ENCODE measurements at places on chromosomes 12 and 14. TPM values are rescaled to one million over a fixed set of nuclear protein-coding genes. Genes with fewer than 3 reads are reported as not detected.

DNA sequence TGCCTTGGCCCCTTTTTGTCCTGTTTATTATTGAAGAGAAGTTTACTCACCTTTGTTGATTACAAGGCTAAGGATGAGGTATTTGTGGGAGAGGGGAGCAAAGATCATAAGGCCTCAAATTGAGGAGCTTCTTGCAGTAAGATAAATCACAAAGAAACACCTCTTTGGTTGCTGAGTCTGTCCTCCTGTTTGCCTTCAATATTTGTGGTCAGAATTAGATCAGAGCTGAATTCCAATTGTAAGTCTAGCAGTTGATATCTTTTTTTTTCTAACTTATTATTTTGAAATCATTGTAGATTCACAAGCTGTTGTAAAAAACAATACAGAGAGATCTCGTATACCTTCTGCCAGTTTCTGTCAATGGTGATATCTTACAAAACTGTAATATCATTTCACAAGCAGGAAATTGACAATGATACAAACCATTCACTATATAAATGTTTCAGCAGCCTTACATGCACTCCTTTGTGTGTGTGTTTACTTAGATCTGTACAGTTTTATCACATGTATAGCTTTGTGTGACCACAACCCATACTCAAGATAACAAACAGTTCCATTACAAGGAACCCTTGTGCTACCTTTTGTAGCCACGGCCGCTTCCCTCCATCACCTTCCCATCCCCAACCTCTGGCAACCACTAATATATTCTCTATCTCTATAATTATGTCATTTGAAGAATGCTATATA lies 97.4 kb downstream of the KICS2 start:
- peaks cover 15% of the 10 kb centered on the region for H3K36me3 ChIP-seq
- H3K27ac ChIP-seq: no peak overlapping the region
- no peaks in the 10 kb centered on the region for H3K4me1 ChIP-seq
- no peaks in the 10 kb centered on the region for H3K27me3 ChIP-seq

GRCh38 chr12:57517187-57517586 lies 3.1 kb downstream of the DDIT3 start:
- peaks cover 40% of the 10 kb centered on the region for H3K4me1 ChIP-seq
- no peaks in the 10 kb centered on the region for H3K27me3 ChIP-seq
- no peak for DNase-seq
- peak overlapping the region; percentile 97 for H3K27ac ChIP-seq

DNA sequence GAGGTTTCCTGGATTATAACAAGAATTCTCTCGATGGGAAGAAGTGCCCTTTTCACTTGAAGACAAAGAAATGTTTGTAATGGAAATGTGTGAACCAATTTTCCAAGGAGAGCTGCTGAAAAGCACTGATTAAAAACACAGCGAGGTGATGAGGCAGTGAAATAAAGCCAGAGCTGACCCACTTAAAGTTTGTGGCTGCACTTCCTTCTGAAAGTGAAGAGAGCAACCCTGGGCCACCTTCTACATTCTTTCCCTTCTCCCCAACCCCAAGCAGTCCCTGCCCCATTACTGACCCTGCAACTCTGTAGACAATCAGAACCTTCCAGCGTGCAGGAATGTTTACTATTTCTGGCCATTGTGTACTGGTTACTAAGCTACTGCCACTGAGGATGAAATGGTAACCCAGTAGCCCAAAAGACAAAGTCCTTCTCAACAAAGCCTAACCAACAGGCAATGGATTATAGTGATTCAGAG lies 173.9 kb downstream of the TTC7B start:
- DNase-seq: no peak
- no peaks in the 10 kb centered on the region for H3K36me3 ChIP-seq
- no peak overlapping the region for H3K27ac ChIP-seq
- H3K4me1 ChIP-seq: peaks cover 13% of the 10 kb centered on the region

DNA sequence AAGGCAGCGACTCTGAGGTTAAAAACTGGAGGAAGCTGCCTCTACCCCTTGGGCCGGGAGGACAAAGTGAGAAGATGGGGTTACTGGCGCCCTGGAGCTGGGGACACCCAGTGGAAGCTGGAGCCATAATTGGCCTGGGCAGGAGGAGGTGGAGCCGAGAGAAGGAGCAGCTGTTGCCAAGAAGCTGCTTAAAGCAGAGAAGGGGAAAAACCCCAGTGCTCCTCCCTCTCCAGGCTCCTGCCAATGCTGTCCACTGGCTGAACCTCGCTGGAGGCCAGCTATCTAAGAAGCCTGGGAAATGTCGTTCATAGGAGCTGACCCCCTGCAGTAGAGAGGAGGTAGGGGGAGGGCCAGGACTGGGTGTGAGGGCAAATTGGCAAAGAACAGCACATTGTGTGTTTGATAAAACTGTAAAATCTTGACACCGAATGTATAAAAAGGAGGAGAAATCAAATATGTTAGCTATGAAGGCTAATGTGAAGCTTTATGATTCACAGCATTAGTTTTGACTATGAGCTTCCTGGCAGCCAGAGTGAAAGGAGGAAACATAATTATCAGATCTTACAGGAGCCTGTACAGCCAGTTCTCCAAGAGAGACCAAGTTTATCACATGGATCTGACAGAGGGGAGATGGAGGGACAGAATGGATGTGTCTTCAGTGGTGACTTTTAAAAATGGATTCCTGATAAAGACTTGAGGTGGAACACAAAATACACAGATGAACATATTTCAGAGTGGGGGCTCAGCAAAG lies 9.5 kb downstream of the HHIPL1 start:
- H3K4me3 ChIP-seq: no peak overlapping the region
- H3K4me1 ChIP-seq: no peaks in the 10 kb centered on the region
- no peaks in the 10 kb centered on the region for H3K36me3 ChIP-seq
- peak; percentile 79 for DNase-seq

DNA sequence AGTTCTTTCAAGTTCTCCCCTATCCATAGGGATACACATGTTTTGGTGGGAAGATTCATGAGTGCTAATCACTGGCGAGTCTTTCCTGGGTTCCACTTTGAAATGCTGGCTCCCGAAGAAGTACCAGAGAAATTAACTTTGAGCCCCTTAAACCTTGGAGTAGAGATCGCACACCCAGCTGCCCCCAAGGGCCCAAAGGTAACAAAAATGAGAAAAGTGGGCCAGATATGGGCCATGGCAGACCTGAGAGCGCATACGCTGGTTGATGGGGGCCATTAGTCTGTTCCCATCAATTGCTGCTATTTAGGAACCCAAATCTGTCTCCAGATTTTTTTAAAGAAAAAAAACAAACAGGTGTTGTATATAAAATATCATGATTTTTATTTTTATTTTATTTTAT lies 2.1 kb downstream of the GSTZ1 start:
- H3K27ac ChIP-seq: no peak overlapping the region
- no peak overlapping the region for H3K4me3 ChIP-seq
- H3K4me1 ChIP-seq: peaks cover 11% of the 10 kb centered on the region
- no peak for DNase-seq
- H3K27me3 ChIP-seq: no peaks in the 10 kb centered on the region

DNA sequence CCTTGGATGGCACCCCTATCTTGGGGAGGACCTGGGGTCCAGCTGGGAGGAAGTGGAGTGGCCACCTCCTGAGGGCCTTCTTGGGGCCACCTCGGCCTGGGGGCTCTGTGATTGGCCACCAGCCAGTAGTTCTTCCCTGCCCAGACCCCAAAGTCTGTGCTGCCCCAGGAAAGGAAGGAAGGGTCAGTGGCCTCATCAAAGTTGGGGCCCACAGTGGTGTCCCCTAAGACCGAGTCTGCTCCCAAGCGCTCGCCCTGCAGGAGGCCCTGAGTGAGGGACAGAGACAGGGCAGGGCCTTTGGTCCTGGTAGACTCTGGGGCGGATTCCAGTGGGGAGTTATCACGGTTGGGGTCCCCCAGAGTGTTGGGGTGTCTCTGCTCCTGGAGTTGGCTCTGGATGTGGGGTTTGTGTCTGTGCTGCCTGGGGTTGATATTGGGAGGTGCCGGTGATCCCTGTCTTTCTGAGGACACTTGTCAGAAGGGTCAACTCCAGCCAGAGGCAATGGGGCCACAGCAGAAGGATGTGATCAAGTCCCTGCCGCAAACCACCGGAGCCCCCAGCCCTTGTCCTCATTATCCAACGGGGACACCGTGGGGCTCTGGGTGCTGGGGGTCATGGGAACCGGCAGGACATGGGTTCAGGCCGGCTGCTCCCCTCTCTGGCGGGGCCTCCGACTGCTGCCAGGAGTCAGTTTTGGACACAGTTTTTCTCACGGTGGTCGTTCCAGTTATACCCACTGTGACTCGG lies 364.3 kb downstream of the TMEM121 start:
- H3K4me3 ChIP-seq: no peak overlapping the region
- H3K27ac ChIP-seq: no peak overlapping the region
- no peaks in the 10 kb centered on the region for H3K27me3 ChIP-seq
- H3K4me1 ChIP-seq: no peaks in the 10 kb centered on the region

- H3K36me3 ChIP-seq: no peaks in the 10 kb centered on the region
- H3K4me1 ChIP-seq: no peaks in the 10 kb centered on the region
- no peaks in the 10 kb centered on the region for H3K27me3 ChIP-seq
- no peak overlapping the region for H3K4me3 ChIP-seq
- DNase-seq: no peak
These were observed 229.0 kb downstream of the SLC41A2 start for GRCh38 chr12:104729091-104729490.

DNA sequence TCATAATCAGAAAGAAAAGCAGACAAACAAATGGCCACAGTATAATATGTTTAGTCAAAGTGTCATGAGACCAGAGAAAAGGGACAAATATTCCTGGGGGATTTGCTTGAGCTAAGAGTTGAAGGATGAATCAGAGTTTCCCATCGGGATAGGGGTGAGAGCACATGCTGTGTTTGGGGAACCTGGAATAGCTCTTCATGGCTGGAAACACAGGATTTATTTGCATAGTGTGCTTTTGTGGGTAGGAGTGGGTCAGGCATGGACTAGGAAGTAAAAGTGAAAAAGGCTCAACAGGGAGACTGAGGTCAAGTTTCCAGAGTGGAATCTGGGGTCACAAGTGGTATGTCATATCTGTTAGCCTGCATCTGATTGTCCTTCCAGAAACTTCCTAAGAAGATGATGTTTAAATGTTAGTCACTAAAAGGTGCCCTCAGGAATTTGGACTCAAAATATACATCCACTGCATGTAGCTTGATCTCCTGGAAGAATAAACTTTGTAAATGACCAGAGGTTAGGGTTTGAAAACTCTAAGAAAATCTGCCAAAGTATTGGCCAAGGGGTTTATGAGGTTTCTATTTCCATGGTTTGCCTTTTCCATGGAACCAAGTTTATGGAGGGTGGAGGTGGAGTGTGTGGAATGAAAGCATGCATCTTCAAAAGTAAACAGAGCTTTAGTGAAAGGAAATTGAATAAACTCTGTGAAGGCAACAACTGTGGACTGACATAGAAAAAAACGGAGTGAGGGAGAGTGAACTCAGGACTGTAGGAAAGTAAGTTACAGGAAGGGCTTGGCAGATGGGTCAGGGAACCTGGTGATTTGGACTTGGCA lies 344.6 kb downstream of the C12orf75 start:
- no peak overlapping the region for H3K27ac ChIP-seq
- no peak for DNase-seq
- H3K4me3 ChIP-seq: no peak overlapping the region

DNA sequence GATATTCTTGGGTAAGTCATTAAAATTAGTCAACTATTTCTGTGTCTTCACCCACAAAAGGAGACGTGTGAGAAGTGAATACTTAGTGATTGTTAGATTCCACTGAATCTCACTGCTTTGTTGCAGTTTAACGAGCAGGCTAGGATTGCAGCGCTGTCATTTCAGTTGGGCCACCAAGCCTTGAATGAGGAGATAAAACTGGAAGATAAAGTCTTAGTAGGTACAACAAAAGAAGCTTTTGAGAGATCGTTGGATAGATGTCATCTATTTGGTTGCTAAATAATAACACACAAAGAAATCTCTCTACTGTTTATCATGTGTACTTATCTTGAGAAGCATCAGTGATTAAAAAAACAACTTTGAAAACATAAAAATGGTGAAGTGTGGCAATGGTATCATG lies 132.3 kb downstream of the RGS6 start:
- no peak overlapping the region for H3K27ac ChIP-seq
- no peaks in the 10 kb centered on the region for H3K4me1 ChIP-seq
- H3K27me3 ChIP-seq: no peaks in the 10 kb centered on the region
- DNase-seq: no peak
- H3K4me3 ChIP-seq: no peak overlapping the region

DNA sequence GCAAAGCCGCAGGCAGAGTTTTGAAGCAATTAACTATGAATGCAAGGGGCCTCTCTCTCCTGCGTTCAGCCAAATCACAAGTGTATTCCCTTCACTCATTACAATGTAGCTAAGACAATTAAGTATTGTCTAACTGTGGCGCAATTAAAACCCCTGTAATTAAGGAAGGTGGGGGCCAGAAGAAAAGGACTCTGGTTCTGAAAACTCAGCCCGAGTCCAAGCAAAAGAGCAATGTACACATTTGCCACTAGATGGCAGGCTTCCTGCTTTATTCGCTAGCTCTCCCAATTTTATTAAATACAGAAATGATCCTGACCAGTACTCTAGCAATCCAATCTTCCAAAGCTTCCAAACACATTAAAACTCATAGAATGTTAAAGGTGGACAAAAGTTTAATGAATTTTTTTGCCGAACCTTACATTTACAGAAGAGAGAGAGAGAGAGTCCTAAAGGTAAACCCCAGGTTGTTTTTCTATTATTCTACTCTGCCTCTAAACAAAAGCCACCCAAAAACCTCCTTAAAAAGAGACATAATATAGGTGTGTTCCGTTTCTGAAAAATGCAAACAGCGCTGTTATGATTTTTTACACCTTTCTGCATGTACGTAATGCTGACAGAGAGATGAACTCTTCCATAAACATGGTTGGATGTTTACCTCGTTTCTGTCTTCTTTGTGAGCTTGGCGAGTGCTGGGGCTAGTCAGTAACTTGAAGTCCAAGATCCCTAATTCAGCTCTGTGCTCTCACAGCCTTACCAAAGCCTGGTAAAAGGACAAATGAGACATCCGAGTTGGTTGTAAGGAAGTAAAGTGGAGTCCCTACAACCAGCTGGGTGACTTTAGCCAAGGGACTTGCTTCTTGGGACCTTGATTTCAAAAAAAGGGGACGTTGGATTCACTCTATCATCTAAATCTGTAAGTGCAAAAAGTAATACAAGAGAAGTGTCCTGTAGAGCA lies 50.9 kb upstream of the VASH1 start:
- no peaks in the 10 kb centered on the region for H3K27me3 ChIP-seq
- no peak for DNase-seq
- no peaks in the 10 kb centered on the region for H3K4me1 ChIP-seq

DNA sequence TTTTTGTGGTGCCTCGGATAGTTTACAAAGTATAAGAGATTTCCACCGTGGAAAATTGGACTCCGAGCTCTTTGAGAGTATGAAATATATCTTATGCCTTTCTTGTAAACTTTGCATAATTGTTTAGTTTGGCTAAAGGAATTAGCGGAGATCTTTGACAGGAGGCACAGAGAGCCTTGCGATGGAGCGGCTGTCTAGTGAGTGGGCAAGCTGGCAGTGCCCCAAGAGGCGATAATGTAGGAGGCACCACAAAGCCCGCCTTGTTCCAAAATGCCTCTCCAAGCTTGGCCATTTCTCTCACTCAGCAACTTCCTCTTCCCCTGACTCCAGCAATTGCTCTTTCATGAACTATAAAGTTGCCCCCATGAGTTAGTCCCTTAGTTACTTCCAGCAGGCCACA lies 270.1 kb upstream of the PRICKLE1 start:
- H3K4me1 ChIP-seq: no peaks in the 10 kb centered on the region
- no peak overlapping the region for H3K27ac ChIP-seq
- H3K4me3 ChIP-seq: no peak overlapping the region
- no peaks in the 10 kb centered on the region for H3K27me3 ChIP-seq

RILPL2 gene
- total RNA-seq: 11.5 TPM

RNASE7 gene
- total RNA-seq: not detected

E2F7 gene
- total RNA-seq: 4.6 TPM

RNASE2 gene
- not detected for total RNA-seq

Data from thyroid gland (tissue), 4 donors.